Glutamatergic neuron (in vitro differentiated cells): ENCODE measurements at places on chromosomes 12 and 14. TPM values are rescaled to one million over a fixed set of nuclear protein-coding genes. Genes with fewer than 3 reads are reported as not detected.

DNA sequence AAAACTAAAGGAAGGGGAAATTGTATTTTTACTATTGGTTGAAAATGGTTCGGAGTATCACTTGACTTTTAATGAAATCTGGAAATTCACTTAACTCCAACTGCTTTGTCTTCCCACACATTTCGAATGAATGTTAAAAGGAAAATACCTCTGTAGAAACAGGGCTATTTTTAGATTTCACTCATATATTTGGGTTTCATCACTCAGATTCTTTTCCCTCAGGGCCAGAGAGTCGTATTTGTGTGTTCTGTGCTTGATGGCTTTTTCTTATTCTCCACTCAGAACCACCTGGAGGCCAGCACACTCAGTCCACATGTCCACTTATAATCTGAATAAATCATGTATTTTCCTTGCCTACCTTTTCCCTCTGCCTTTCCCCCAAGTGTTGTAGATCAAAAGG lies 40.0 kb downstream of the DAAM1 start:
- no peak overlapping the region for H3K4me3 ChIP-seq
- DNase-seq, result no peak
- no peaks in the 10 kb centered on the region for H3K27me3 ChIP-seq
- H3K4me1 ChIP-seq, result peaks cover 13% of the 10 kb centered on the region
- H3K36me3 ChIP-seq, result peaks cover 3% of the 10 kb centered on the region
- no peak overlapping the region for H3K27ac ChIP-seq

The ASB2 gene
- total RNA-seq, result 16.6 TPM

GRCh38 chr12:71008616-71009015 lies 88.1 kb upstream of the PTPRR start:
- no peak overlapping the region for H3K27ac ChIP-seq
- H3K4me1 ChIP-seq, result no peaks in the 10 kb centered on the region
- H3K4me3 ChIP-seq, result no peak overlapping the region
- no peak for DNase-seq
- no peaks in the 10 kb centered on the region for H3K27me3 ChIP-seq
- H3K36me3 ChIP-seq, result no peaks in the 10 kb centered on the region

The TAS2R42 gene
- not detected for total RNA-seq

DNA sequence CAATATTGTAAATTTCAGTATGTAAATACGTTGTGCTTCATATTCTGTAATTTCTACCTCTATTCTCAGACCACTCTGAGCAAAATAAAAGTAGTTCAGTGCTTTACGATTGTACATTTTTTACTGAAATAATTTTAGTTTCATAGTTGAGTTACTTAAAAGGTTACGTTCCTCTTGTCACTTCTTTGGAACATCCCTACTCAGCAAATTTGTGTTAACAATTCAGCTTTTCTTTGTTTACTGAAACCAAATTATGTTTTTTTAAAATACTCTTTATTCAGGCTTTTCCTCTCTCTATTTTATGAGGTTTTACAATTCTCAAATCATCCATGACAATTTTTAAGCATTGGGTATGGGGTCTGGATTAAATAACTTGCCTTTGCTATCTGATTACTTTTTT lies 25.8 kb downstream of the CPSF6 start:
- H3K4me3 ChIP-seq, result no peak overlapping the region
- H3K4me1 ChIP-seq, result peaks cover 3% of the 10 kb centered on the region
- DNase-seq, result no peak
- H3K27me3 ChIP-seq, result no peaks in the 10 kb centered on the region
- no peak overlapping the region for H3K27ac ChIP-seq

The TAS2R43 gene
- total RNA-seq, result 1.5 TPM

GRCh38 chr14:45907782-45908181 lies 654.8 kb upstream of the MIS18BP1 start:
- no peaks in the 10 kb centered on the region for H3K36me3 ChIP-seq
- H3K27ac ChIP-seq, result no peak overlapping the region
- no peaks in the 10 kb centered on the region for H3K4me1 ChIP-seq
- DNase-seq, result no peak

GRCh38 chr14:64782196-64782595 lies 78.0 kb downstream of the PLEKHG3 start:
- H3K4me1 ChIP-seq, result peaks cover 7% of the 10 kb centered on the region
- no peaks in the 10 kb centered on the region for H3K27me3 ChIP-seq
- no peak for DNase-seq
- H3K4me3 ChIP-seq, result no peak overlapping the region
- H3K27ac ChIP-seq, result no peak overlapping the region

The ATL1 gene
- 44.0 TPM for total RNA-seq

DNA sequence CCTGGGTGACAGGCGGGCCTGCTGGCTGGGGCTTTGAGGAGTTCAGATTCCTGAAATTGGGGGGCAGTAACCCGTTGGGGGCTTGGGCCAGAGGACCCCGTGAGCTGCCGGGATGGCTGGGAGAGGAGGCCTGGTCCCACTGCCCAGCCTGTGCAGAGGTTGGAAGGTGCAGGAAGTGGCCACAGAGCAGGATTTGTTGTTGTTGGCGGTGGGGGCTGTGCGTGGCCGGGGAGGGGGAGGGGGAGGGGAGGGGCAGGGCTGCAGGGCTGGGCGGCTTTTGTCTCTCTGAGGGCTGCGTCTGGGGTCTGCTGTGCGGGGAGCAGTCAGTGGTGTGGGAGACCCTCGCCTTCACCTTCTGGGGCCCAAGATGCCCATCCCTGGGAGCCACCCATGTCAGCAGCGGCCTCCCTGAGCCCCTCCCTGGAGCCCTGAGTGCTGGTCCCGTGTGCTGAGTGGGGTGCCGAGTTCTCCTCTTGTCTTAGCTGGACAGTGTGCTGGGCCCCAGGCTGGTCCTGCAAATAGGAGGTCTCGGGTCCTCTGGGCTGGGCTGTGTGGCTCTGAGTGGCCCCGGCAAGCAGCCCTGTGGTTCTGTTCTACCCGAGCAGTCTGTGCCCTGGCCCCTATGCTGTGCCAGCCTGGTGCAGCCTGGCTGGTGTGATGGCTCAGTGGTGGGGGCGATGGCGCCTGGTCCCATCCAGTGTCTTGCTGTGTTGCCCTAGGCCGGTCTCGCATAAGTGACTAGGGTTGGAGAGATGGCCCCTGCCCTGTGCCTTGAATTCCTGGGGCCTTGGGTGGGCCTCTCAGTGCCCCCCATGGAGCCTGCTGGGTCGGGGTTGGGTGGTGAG lies 10.3 kb downstream of the KIF26A start:
- no peak overlapping the region for H3K4me3 ChIP-seq
- DNase-seq, result peak; percentile 18
- H3K36me3 ChIP-seq, result no peaks in the 10 kb centered on the region
- peaks cover 6% of the 10 kb centered on the region for H3K27me3 ChIP-seq
- H3K4me1 ChIP-seq, result no peaks in the 10 kb centered on the region
- H3K27ac ChIP-seq, result no peak overlapping the region

- peaks cover 16% of the 10 kb centered on the region for H3K36me3 ChIP-seq
- peak overlapping the region; percentile 70 for H3K4me3 ChIP-seq
- H3K27ac ChIP-seq, result peak overlapping the region; percentile 55
- DNase-seq, result peak; percentile 67
- H3K4me1 ChIP-seq, result peaks cover 41% of the 10 kb centered on the region
- H3K27me3 ChIP-seq, result peaks cover 17% of the 10 kb centered on the region
These were observed 105.1 kb downstream of the SCARB1 start for GRCh38 chr12:124758266-124759220.

DNA sequence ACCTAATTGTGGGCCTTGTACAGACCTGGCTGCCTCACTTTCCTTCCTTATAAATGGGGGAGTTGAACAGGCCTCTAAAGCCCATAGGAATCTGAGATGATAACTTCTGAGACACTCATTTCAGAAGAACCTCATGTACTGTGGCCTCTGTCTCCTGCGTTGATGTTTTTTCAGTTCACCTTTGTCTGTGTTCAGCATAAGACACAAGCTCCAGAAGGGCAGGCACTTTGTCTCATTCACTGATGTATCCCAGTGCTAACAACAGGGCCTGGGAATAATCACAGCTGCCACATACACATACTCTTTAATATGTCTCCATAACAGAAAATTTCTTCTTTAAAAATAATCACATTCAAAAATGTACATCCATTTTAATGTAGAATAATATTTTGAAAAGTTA lies 3.3 kb downstream of the FGD6 start:
- DNase-seq, result no peak
- peaks cover 21% of the 10 kb centered on the region for H3K4me1 ChIP-seq
- H3K27ac ChIP-seq, result peak overlapping the region; percentile 75
- H3K36me3 ChIP-seq, result no peaks in the 10 kb centered on the region
